SW480 (cell line): ENCODE measurements at places on chromosomes 6 and 20.
A peak's percentile ranks its signal among the peaks of the same experiment; 100 is the strongest.

- no peak for DNase-seq
These were observed 277.5 kb downstream of the PTPRK start for GRCh38 chr6:128242765-128243403.

GRCh38 chr6:168035098-168035660 lies 37.7 kb downstream of the KIF25 start:
- DNase-seq: peak; percentile 52

DNA sequence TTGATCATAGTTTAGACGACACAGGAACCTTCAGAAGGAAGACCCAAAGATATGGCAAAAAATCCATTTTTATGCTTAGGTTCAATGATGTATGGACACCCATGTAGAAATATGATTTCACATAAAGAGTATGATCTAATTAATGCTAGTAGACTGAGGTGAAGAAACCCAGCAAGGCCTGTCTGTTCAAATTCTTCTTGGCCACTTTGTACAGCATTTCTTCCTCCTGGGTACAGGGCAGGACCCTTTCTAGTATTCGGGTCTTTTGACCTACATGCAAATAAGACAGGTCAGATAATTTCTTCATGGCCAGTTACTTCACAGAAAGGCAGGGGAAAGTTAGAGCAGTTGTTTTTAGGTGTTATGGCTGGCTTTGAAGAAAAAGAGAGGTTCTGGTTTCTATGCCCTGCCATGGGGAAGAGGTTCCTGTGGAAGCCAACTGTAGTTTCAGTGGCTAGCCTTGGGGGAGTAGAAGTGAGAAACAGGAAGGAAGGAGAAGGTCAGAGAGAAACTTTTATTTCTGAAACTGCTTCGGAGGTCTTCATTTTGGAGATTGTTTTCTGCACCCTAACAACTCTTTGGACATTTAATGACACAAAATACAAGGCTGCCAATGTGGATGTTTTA lies 208.3 kb downstream of the PTPRK start:
- DNase-seq: no peak

- DNase-seq: no peak
These were observed 49.4 kb upstream of the ARMC2 start for GRCh38 chr6:108798670-108799353.

- DNase-seq: no peak
These were observed 8.5 kb upstream of the PACSIN1 start for GRCh38 chr6:34457382-34457741.

GRCh38 chr20:25129428-25129827 lies 47.5 kb upstream of the VSX1 start:
- DNase-seq: no peak

GRCh38 chr6:17429383-17430061 lies 36.1 kb downstream of the CAP2 start:
- DNase-seq: peak; percentile 48

DNA sequence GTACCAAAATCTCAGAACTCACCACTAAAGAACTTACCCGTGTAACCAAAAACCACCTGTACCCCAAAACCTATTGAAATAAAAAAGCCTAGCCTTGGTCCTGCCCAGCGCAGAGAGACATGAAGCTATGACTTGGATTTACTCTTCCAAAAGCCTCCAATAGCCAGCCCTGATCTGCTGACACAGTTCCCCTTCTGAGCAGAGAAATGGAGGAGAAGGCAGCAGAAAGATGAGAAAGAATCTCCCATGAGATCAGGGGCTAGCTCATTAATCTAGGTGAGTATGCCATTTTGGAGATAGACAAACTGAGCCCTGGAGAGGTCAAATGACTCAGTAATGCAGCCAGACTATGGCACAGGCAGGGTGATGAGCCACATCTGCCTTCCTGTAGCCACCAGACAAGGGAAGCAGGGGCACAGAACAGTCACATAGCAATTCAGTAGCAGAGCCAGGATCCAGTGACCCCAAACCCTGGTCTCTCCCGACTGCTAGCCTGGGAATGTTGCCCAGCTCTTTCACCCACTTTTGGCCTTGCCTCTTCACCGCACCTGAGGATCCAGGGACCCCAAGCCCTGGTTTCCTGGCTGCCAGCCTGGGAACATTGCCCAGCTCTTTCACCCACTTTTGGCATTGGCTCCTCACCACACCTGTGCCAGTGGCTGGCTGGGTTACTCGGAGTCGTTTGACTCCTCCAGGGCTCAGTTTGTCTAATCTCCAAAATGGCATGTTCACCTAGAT lies 7.2 kb upstream of the SDCBP2 start:
- DNase-seq: no peak

DNA sequence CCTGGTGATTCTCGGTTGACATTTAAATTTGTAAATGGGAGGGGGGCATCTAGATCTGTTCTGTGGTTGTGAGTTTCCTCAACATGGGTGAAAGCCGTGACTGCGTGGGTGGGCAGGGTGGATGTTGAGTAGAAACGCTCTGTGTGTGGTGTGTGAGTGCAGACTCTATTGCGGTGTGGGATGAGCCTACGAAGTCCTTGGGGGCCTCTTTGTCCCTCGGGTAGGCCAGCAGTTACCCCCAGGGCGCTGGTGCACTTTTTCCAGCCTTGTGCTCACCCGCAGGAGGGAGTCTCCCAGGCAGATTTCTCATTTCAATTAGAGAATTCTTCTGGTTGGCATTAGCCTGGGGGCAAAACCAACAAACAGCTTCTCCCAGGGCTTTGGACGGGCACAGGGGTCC lies 10.6 kb downstream of the TOX2 start:
- no peak for DNase-seq

- peak; percentile 90 for DNase-seq
These were observed 2.7 kb downstream of the C20orf204 start for GRCh38 chr20:64038565-64039292.

DNA sequence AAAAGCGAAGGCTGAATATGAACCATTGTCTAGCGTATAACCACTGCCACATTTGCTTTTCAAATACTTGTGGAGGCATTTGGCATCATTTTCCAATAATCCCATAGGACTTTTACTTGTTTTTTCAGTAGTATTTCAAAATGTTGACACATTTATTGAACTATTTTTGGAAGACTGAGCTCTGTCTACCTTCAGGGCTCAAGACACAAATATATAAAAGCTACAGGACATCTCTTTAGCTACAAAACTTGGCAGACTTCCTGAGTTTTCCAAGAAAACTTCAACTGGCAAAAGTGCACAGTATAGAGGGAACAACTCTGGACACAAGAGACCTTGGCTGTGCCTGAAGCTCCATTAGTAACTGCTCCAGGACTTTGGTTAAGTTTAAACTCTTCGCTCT lies 13.4 kb downstream of the EPB41L2 start:
- no peak for DNase-seq

GRCh38 chr6:37785002-37785662 lies 34.4 kb upstream of the ZFAND3 start:
- no peak for DNase-seq

DNA sequence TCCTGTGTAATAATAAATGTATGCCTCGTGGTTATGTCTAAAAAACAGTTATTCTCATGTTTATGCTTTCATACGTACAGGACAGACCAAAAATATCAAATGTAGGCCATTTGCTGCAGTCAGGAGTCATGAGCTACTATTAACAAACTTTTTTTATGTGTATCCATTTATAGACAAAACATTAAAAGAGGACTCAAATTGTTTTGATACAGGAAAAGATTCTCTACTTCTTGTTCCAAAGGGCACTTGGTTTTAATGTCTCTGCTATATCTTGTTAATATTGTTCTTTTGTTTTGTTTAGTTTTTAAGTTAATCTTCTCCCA lies 155.2 kb downstream of the ZDHHC14 start:
- DNase-seq: no peak
